HEK293T (cell line): ENCODE measurements at places on chromosomes 4 and X.

- DNase-seq = no peak
Measured at GRCh38 chr4:129230846-129231245, 134.9 kb downstream of the C4orf33 start.

GRCh38 chr4:186249785-186250754 is 15.9 kb upstream of the F11 start:
- no peak for DNase-seq

GRCh38 chr4:81808011-81808672 is 336.4 kb upstream of the RASGEF1B start:
- peak; percentile 52 for DNase-seq

DNA sequence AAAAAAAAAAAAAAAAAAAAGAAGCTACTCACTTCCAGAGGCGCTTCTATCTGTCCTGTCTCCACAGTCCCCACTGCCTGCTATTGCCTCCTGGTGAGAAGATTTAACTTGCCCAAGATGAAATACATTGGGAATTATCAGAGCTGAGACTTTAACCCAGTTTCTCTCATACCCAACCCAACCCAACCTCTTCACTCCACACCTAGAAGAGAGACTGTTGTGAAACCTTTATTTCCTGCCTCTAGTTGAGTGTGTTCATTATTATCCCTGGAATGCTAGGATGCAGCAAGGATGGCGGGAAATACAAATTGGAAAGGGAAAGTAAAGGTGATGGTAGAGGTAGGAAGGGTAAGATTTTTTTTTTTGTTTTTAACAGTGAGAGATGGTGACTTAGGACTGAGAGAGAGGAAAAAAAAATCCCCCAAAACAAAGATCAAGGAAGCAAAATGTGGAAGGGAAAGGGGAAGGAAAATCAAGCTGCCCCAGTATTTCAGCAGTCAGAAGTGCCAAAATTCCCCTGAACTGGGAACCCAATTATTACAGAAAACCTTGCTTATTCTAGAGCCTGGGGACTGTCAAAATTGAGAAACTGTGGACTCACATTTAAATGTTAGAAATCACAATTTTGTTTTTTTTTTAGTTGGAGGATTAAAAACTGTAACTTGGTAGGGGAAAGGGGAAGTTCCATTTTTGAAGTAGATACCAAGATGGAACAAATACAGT is 253.0 kb downstream of the PTTG2 start:
- DNase-seq = no peak

DNA sequence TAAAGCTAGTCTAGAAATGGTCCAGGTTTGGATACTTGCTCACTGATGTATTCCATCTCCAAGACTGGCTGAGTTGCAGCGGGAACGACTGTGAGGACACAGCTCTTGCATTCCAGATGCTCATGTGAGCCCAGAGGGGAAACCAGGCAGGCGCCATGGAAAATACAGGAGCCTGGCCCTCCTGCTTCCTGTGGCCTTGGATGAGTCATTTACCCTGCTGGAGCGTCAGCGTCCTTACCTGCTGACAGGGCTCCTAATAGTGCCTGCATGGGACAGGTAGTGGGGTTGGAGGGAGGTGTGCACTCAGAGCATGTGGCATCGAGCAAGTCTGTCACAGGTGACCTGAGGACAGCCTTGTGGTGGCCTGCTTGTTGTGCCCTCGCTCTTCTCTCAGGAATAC is 69.4 kb downstream of the NSG1 start:
- no peak for DNase-seq

DNA sequence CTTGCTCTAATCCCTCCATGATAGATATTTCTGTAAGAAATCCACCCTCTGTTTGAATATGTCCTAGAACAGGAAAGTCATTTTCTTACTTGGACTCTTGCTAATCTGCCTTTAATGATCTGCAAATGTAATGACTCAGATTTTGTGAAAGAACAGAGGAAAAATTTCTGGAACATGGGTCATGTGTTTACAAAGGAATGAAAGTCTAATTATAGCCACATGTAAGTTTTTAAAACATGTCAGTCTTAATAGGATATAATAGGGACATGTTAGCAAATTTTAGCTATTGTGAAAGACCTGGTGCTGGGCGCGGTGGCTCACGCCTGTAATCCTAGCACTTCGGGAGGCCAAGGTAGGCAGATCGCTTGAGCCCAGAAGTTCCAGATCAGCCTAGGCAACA is 47.6 kb downstream of the GRK4 start:
- DNase-seq = no peak
